ENCODE measurements at places on chromosomes 1 and 21.

GRCh38 chr1:3417082-3417739, 37.3 kb upstream of the ARHGEF16 start:
- no peak for DNase-seq

GRCh38 chr1:150161747-150162581, 12.2 kb downstream of the PLEKHO1 start:
- DNase-seq, result no peak

- no peak for DNase-seq
Observed at GRCh38 chr1:101448018-101448417, 211.2 kb downstream of the S1PR1 start.

GRCh38 chr1:16183765-16184556, 28.1 kb upstream of the EPHA2 start:
- no peak for DNase-seq

DNA sequence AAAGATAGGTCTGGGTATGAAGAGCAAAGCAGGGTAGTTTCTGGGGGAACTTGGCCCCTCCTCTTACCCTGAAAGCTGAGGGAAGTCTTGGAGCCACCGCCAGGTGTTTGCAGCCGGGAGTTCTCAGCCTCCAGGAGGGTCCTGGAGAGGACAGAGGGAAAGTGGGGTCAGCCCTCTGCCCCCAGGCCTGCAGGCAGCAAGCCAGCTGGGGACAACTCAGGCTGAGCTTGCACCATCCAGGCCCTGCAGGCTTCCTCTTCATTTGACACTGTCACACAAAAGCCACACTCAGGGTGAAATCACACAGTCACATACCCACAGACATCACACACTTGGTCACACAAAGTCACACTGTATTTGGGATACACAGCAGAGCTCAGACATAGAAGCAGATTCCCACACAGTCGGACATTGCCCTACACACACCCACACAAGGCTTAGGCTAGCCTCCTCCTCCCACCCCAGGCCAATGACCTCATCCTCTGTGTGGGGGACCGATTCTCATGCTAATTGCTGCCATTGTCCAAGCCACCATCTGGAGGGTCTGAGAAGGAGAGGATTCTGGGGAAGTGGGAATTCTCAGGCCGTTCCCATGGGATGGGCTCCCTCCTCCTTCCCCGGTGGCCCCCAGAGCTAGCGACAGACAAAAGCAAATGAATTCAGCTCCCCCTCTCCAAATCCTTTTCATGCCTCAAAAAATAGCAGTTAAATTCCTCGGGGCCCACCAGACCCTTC, 3.7 kb downstream of the NES start:
- no peak for DNase-seq
